ENCODE measurements at places on chromosomes 16 and 17. TPM values are rescaled to one million over a fixed set of nuclear protein-coding genes. Genes with fewer than 3 reads are reported as not detected.

GRCh38 chr16:83891742-83892141 is 7.2 kb upstream of the MLYCD start:
- DNase-seq = no peak

- DNase-seq = no peak
Measured at GRCh38 chr17:31068291-31068690, 26.5 kb upstream of the NF1 start.

TLCD3B gene
- total RNA-seq = 0.32 TPM

- no peak for DNase-seq
Measured at GRCh38 chr17:62619417-62620155, 7.9 kb upstream of the MRC2 start.

DNA sequence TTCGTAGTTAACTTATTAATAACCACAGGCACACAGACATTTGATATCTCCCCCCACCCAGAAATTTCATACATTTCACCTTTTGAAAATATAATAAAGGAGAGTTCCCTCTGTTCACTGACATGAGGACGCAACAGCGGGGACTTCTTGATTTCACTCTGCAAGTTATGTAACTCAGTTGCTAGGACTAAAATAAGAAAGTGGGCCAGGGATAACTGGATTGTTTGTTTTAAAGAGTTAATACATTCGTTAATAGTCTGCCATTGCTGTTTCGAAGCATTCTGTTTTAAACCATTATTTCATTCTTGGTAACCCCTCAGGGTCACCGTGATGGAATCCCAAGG is 1.2 kb downstream of the RHOT1 start:
- no peak for DNase-seq

CXCL16 gene
- total RNA-seq = 12.8 TPM

TEKT1 gene
- not detected for total RNA-seq

GRCh38 chr17:3447625-3448024 is 14.0 kb upstream of the OR1E2 start:
- no peak for DNase-seq

VAT1L gene
- not detected for total RNA-seq

COX4I1 gene
- 476 TPM for total RNA-seq

- DNase-seq = no peak
Measured at GRCh38 chr16:82598771-82599170, 28.0 kb upstream of the CDH13 start.

DNA sequence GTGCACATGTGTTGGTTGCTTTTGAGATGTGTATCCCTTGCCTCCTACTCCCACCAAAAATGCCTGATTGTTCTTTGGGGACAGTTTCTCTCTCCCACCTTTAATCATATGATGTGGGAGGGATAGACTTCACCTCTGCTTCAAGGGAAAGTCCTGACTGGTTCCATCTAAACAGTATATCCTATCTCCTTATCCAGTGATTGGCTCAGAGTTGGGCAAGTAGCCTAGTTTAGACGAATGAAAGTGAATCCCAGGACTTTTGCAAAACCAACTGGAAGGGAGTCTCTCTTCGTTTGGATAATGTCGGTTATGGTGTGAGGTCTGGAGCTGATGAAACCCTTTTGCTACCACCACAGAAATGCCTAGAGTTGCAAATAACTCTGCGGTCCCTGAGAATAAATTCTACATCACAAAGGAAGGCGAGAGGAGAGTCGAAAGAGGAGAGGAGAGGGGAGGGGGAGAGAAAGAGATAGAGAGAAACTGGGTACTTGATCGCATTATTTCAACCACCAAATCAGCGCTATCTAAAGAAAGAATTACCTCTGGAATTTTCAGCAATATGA is 77.1 kb upstream of the SALL1 start:
- no peak for DNase-seq

DNA sequence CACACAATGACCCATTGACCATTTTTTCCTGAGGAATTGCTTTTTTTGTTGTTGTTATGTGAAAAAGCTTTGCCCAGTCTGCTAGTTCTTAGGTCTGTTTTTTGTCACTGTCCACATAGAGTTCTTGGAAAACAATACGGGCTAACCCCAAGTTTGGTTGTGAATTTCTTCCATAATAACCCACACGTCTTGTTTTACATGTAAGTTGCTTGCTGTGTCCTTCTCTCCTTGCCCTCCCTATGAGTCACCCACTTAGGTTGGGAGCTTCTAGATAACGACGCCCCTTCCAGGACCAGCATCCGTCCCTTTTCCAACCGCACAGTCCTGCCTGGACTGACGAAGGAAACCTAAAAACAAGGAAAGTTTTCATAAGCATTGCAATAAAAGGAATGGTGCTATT is 175.3 kb upstream of the HS3ST3A1 start:
- no peak for DNase-seq

HSD3B7 gene
- total RNA-seq = 7.5 TPM

MSI2 gene
- 75.5 TPM for total RNA-seq

- DNase-seq = no peak
Measured at GRCh38 chr16:83807327-83807709, 460 bp upstream of the HSBP1 start.

ARL5C gene
- total RNA-seq = not detected

ENPP7 gene
- not detected for total RNA-seq

- no peak for DNase-seq
Measured at GRCh38 chr17:50922107-50922506, 56.0 kb upstream of the TOB1 start.

IL4R gene
- 34.5 TPM for total RNA-seq

DNA sequence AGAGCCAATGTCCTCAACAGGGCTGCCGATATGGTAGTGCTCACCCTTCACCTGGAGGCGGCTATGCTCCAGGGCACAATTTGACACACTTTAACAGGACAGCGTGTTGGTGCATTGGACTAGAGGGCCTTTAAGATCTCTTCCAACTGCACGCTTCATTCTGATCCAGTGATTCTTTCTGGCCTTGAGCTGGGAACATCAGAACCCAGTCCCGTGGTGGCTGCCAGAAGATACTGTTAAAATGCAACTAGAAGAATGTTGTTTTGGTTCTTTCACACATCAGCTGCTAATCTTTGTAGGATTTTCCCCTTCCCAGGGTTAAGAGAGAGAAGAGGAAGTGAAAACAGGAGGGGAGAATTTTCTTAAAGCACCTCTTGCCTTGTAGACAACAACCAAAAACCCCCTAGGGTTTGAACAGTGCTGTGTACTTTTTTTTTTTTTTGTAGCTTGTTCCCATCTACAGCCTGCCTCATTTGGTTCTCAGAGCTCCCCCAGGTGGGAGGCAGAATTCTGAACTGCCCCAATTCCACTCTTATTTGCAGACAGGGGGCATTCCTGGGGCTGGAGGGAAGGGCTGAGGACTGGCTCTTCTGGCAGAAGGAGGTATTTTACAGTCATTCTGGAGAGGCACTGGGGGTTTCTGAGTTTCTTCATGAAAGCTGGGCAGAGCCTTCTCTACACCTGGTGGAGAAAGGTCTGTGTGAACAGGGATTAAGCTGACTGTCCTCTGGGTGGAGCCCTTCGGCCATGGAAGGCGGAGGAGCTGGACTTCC is 32.4 kb downstream of the SMARCE1 start:
- peak; percentile 71 for DNase-seq

SNX20 gene
- total RNA-seq = not detected

- no peak for DNase-seq
Measured at GRCh38 chr16:84532291-84532724, 27.8 kb upstream of the MEAK7 start.

- no peak for DNase-seq
Measured at GRCh38 chr17:72430611-72431432, 310.0 kb downstream of the SOX9 start.

- DNase-seq = no peak
Measured at GRCh38 chr16:57618296-57619132, 9.9 kb upstream of the ADGRG1 start.

DNA sequence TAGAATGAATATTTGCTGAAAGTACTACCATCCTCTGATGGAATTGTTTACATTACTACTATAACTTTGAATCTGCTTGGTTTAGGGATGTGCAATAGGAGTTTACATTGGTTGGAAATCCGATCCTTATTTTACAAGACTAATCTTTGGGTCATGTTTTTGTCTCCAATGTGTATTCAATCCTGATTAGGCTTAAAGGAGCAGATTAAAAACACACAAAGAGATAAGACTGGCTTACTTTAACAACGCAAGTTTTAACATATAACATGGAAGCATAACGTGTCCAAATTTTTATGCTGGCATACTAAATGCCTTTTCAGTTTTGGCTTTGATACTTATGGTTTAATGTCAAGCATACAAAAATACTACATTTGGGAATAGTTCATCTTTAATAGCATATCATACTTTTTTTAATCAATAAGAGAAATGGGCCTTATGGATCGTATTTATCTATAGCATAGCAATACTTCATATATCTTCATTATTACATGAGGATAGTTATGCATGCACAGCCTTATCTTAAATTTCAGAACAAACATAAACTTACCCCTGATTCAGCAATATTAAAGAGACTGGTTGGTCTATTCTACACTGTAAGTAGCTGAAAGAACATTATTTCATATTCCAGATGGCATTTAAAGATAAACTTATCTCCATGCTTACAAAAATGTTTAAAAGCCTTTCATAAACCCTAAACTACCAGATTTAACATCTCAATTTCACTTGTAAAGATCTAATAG is 69.9 kb upstream of the NACA2 start:
- no peak for DNase-seq

CD68 gene
- 1.1 TPM for total RNA-seq

CACNG1 gene
- not detected for total RNA-seq

WNT9B gene
- total RNA-seq = not detected

- DNase-seq = no peak
Measured at GRCh38 chr16:23940111-23940510, 104.3 kb downstream of the PRKCB start.

GRCh38 chr16:14640538-14640937 is 7.8 kb downstream of the BFAR start:
- no peak for DNase-seq

GRCh38 chr17:60827943-60828342 is 150.3 kb downstream of the BCAS3 start:
- DNase-seq = no peak

- DNase-seq = no peak
Measured at GRCh38 chr17:9817086-9817485, 4.8 kb downstream of the GSG1L2 start.

APOBR gene
- not detected for total RNA-seq

DNA sequence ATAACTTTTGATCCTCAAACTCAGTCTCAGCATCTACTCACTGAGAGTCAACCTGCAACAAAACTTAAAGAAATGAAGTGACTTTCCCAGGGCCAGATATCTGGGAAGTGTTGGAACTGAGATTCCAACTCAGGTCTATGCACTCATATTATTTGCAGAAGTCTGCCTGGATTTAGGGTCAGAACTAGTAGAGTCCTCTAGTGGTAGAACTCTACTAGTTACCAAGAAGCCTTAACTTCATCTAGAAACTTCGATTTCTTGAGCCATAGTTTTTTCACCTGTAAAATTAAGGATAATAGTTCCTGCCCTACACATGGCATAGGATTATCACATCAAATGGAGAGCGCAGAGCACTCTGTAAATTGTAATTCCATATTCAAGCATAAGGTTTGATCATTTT is 23.4 kb upstream of the KRT24 start:
- DNase-seq = no peak

- DNase-seq = no peak
Measured at GRCh38 chr16:3256866-3257465, 533 bp upstream of the MEFV start.

DNA sequence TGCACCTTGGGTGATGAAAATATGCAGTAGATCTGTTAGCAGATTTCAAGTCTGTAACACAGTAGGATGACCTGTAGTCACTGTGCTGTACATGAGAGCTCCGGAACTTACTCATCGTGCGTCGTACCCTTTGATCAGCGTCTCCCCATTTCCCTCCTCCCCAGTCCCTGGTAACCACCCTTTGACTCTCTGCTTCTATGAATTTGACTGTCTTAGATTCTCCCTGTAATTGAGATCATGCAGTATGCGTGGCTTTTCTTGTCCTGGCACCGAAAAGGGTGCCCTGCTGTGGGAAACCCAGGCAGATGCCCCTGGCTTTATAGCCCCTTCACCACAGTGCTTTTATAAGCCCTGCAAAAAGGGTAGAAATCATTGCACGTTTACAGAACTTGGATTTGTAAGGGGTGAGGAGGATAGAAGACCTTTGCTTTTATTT is 20.5 kb downstream of the CLEC16A start:
- DNase-seq = no peak

GRCh38 chr17:82970067-82970466 is 109.3 kb upstream of the METRNL start:
- DNase-seq = no peak

DNA sequence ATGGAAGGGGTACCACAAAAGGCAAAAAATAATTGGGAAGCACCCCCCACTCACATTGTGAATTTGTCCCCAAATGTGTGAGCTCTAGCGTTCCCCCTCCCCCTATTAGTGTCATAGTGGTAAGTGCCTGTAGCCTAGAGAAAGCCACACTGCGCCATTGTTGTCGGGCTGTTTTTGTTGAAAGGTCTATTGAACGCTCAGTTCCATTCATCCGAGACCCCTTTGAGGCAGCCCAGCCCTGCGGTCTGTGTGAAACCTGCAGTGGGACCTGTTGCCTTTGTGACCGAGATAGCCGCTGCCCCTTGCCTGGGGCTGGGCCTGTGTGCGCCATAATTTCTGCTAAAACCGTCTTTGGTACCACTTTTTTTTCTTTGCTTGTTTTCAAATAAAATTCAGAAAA is 3.0 kb downstream of the JPT2 start:
- no peak for DNase-seq

DNA sequence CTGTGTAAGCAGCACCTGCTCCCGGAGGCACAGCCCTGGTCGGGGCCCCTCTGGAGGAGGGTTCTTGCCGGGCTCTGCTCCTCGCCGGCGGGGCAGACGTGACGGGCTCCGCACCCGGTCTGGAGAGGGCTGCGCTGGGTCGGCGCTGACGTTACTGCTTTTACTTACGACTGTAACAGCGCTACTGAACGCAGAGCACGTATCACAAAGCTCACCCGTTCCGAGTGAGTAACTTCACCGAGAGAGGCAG is 1.3 kb upstream of the RAB40C start:
- no peak for DNase-seq

- DNase-seq = no peak
Measured at GRCh38 chr17:57463103-57463885, 207.0 kb downstream of the MSI2 start.

DNA sequence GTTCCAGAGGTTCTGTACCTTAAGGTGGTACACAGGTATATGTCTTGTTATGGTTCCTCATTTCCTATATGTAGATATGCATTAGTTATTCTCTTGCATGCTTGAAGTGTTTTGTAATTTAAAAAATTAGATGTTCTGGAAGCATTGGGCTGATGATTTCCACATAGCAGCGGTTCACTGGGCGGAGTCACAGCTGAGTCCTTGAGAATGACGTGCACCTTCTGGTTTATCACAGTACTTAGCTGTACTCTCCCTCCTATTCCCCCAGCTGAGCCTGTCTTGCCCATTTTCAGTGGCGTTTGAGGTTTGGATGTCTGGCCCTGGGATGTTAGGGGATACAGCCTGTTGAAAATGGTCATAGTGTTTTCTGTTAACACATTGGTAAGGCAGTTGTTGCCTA is 327.1 kb downstream of the SNX29 start:
- no peak for DNase-seq

GRCh38 chr16:73204359-73205152 is 156.6 kb upstream of the ZFHX3 start:
- peak; percentile 69 for DNase-seq

All from osteocyte (in vitro differentiated cells).